ENCODE measurements at places on chromosomes 13 and 19.

- DNase-seq: no peak
These were observed 3.2 kb upstream of the PTPRS start for GRCh38 chr19:5343848-5344247.

- DNase-seq: no peak
These were observed 111.2 kb downstream of the KLF5 start for GRCh38 chr13:73169971-73170370.

- DNase-seq: no peak
These were observed 310.7 kb downstream of the MYO16 start for GRCh38 chr13:108940121-108940520.

DNA sequence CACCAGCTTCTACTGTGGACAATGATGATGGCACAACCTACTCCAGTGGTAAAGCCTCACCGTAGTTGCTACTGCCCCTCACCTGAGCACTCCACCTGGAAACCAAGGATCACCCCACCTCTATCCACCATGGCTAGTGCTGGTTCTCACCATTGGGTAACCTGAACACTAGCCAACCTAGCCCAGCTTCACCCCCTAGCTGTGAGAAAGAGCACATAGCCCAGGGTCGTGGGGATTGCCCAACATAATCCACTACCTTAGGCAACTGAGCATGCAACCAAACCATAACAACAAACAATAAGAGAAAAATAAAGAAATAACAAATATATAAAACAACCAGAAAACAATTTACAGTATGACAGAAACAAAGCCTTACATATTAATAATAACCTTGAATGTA lies 560.1 kb downstream of the DIAPH3 start:
- no peak for DNase-seq

DNA sequence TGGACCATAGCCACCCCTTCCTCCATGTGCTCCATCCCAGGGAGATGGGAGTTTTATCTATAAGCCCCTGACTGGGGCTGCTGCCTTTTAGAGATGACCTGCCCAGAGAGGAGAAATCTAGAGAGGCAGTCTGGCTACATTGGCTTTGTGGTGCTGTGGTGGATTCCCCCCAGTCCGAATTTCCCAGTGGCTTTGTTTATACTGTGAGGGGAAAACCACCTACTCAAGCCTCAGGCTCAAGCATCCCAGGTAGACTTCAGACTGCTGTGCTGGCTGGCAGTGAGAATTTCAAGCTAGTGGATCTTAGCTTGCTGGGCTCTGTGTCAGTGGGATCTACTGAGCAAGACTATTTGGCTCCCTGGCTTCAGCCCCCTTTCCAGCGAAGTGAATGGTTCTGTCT lies 1195.7 kb upstream of the PCDH20 start:
- no peak for DNase-seq

- peak; percentile 71 for DNase-seq
These were observed 7.7 kb downstream of the PGLYRP1 start for GRCh38 chr19:46014941-46015686.

GRCh38 chr19:19032420-19033175 lies 719 bp downstream of the SUGP2 start:
- peak; percentile 78 for DNase-seq

DNA sequence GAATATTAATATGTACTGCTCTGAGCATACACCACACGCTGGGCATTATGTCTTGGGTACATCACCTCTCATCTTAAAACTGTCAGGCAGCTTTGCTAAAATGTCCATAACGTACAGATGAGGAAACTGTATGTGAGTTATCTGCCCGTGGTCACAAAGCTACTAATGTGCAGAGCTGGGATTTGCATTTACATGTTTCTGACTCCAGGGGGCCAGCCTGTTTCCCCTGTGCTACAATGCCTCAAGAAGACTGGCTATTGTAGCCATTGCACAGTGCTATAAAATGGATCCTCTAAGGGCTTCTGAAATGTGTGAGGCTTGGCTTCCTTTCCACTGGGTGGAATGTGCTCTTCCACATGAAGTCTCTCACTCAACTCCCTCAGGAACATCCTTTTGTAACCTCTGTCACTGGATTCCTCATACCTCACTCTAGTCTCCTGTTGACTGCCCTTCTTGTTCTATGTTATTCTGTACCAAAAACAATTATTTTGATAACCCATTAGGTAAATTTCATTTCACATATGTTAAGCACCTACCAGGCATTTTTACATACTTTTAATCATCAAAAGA lies 95.6 kb upstream of the HTR2A start:
- no peak for DNase-seq

GRCh38 chr19:39858541-39858940 lies 12.4 kb upstream of the FBL start:
- peak; percentile 85 for DNase-seq

- peak; percentile 66 for DNase-seq
These were observed 13.8 kb downstream of the STK24 start for GRCh38 chr13:98563071-98563470.

GRCh38 chr13:108705031-108705430 lies 75.6 kb downstream of the MYO16 start:
- DNase-seq: no peak

- DNase-seq: no peak
These were observed 55.5 kb downstream of the MYH14 start for GRCh38 chr19:50258918-50259372.

DNA sequence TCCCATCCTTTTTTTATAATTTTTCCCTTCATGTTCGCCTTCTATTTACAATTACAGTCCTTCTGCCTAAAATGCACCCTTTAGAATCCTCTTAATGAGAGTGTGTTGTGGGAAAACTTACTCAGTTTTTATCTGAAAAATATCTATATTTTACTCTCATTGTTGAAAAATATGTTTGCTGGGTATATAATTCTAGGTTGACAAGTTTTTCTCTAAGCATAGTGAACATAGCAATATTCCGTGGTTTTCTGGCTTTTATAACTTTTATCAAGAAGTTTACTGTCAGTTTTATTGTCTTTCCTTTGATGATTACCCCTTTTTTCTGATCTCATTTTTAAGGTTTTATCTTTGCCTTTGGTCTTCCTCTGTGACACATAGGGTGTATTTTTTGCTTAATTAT lies 57.3 kb downstream of the UQCRFS1 start:
- no peak for DNase-seq

DNA sequence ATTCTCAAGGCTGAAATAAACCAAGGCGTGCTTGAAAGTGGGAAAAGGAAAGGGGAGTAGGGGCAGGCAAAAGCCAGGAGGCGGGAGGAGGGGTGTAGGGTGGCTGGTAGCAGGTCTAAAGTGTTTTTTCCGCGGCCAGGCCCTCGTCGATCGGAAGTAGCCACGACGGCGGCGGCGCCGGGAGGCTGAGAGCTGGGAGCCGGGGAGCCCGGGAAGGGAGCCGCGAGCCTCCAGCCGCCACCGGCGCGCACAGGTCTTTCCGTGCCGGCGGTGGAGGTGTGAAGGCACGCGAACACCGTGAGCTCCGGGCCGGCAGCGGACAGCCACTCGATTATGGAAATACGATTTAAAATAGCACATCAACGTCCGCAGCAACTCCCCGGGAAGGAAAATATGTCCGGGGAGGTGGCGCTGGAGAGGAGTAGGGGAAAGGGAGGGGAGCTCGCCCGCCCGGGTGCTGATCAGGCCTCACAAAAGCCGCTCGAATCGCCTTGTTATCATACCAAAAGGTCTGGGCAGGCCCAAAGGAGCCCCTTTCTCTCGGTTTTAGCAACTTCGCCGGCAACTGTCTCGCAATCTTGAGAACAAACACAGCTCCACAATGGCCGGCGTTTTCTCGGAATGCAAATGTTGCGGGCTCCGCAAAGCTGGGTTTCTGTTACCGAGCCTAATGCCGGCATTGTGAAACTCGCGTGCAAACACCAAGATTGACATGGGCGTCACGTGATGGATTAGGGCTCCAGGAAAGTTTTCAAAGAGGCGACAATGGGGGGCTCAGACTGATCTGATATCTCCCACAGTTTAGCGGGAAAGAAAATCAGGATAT lies 2.9 kb upstream of the PCDH8 start:
- DNase-seq: no peak

- peak; percentile 79 for DNase-seq
These were observed 6.0 kb downstream of the SPRED3 start for GRCh38 chr19:38394488-38394887.

DNA sequence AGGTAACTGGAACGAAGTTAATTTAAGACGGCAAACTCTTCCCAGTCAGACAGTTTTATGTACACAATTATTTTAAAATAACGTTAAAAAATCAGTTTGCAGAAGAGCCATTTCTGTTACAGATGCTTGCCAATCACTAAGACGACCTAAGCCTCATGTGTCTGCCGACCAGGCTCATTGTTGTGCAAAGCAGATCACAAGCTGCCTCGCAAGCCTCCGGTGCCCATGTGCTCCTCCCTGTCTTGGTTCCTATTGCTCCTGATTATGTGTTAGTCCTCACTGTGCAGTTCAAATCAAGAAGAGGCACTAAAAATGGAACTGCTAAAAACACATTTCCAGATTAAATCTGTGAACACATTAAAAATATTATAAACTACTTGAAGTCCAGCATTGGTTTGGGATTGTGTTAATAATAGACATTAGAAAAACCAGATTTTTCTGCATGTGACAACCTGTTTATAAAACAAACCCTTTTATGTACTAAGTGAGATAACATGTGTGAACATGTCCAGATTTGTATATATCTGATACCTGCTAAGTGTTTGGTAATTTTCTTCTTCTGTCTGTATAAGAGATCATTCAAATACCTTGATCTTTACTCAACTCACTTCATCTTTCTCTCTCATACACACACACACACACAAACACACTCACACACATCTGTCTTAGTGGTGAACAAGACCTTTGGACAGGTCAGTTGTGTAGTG lies 81.9 kb upstream of the SLC15A1 start:
- DNase-seq: no peak

DNA sequence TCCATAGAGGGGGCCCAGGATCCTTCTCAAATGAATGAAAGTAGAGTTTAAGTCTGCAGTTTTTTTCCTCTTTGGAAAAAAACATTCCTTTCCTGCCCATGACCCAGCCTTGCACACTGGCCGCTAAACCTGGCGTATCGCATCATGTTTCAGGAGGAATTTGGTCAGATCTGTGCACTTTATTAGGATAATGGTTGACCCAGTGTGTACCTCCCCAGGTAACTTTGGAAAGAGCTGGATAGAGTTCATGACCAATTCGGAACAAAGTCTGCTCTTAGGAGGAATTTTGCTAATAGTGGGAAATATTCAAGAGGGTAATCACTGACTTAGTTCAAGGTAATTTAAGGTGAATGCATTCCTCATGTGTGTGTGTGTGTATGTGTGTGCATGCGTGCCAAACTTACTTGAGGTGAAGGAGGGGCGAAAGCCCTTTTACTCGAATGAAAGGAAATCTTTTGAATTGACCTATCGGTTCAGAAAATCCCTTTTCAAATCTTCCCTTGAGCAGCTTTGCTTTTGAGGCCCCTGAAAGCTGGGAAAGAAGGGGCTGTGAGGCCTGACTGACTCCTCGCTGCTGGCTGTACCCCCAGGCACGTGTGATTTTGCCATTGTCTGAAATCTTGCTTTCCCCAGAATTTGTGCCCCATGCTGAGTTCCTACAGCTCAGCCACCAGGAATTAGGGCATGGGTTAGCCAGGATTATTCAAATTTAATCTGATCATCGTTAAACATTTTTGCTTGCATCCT lies 46.3 kb downstream of the SIPA1L3 start:
- DNase-seq: no peak

DNA sequence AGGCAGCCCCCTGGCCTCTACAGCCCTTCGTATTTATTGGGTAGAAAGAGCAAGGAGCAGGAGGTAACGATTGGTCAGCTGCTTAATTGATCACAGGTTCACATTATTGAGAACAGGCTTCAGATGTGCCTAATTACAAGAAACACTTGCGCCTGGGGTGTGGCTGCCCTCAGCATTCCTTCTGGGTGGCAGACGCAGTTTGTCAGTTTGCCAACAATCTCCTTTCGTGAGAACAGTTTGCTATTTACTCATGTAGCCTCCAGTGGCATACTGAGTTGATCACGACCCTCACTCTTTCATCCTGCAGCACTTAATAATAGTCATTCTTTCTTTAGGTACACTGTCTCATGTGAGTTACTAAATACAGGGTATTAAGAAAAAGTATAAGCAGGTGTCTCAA lies 985.6 kb downstream of the SLITRK5 start:
- DNase-seq: no peak

DNA sequence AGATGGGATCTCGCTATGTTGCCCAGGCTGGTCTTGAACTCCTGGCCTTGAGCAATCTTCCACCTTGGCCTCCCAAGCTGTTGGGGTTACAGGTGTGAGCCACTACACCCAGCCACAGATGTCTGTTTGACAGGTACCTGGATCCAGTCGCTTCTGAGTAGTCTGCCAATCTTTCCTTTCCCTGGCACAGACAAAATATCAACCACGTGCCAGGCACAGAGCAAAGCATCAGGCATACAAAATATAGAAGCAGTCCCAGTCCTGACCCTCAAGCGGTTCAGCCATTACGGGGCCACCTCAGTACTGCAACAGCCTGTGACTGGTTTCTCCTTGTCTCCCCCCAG lies 3.8 kb downstream of the ELAVL1 start:
- DNase-seq: no peak

DNA sequence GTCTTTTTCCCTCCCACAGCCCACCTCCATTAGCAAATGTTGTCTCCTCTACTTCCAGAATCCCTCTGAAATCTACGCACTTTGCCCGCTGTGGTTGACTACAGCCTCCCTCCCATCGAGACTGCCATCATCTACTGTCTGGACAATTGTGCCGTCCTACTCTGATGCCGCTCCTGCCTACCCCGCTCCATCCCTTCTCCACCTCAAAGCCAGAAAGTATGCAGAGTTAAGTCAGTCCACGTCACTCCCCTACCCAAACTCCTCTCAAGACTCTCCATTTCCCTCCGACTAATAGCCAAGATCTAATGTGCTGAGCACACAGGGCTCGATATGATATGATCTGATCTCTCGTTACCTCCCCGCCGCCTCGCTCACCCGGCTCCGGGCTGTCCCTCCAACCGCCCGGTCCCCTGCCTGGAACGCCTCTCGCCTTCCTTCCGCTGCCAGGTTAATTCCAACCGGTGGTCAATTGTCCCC lies 556 bp downstream of the CACTIN start:
- no peak for DNase-seq

DNA sequence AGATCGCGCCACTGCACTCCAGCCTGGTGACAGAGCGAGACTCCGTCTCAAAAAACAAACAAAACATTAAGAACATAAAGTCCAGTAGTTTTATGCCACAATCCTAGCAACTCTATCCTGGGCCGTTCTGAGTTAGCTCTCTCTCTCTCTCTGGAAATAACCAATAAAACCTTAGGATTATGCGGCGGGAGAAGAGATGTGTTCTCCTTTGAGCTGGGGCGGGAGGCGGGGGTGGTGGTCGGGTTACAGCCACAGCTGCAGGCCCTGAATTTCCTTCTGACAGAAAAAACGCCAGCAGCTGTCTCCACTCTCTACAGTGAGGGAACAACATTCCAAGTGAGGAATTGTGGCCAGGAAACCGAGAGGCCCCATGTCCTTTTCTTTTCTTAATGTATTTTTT lies 9.1 kb upstream of the PNMA8A start:
- no peak for DNase-seq
